NCI-H69 (cell line): ENCODE measurements at places on chromosomes 6 and 20.

- DNase-seq: peak; percentile 78
These were observed 15.9 kb upstream of the PTGIS start for GRCh38 chr20:49583669-49584417.

DNA sequence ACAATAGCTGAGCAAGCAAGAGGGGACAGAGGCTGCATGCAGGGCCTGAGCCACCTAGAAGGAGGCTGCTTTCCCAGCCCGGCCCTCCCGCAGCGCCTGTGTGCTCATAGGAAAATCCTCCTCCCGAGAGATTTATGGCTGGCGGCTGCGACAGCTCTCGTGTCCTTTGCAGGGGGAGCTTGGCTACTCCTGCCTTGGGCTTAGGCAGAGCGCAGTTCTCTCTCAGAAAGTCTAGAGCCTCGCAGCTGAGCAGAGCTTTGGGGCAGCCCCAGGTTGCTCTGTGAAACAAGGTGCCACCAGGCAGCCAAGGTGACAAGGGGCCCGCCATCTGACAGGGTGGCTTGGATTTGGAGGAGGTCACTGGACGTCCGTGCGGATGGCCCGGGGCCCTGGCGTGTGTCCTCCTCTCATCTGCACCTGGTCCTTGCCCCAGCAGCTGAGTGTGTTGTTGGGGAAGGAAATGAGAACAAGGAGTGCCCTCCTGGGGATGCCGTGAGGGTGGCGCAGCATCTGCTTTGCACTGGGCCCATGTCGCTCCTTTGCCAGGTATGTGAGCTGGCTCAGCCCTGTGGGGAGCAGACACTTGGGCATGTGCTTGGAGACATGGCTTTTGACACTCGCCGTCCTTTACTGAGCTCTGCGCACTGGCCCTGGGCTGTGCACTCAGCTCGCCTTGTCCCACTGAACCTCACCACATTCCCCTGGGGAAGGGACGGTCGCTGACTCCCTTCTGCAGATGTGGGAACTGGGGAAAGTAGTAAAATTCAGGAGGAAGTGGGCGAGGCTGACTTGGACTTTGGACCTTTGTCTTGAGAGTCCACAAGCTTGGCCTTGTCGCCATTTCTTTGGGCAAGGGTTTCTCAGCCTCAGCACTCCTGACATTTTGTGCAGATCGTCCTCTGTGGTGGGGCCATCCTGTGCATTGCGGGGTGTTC, 41.9 kb downstream of the EDN3 start:
- DNase-seq: peak; percentile 65

DNA sequence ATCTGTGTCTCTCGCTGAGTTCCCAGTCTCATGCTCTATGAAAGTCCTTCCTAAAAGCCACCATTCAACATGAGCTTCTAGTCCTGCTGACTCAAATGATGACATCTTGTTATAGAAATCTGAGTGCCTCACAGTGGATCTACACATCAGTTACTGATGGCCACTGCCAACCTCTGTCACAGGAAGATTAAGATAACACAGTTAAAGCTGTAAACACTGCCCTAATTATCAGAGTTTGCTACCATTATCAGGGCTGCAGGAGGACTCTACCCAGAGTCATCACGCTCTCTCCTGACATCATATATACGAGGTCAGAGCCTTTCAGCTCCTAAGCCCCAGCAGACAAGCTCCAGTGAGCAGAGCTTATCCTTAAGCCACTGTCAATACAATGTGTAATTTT, 63.2 kb downstream of the HIVEP2 start:
- DNase-seq: no peak

- no peak for DNase-seq
These were observed 23.1 kb downstream of the TRIM27 start for GRCh38 chr6:28900577-28901256.

DNA sequence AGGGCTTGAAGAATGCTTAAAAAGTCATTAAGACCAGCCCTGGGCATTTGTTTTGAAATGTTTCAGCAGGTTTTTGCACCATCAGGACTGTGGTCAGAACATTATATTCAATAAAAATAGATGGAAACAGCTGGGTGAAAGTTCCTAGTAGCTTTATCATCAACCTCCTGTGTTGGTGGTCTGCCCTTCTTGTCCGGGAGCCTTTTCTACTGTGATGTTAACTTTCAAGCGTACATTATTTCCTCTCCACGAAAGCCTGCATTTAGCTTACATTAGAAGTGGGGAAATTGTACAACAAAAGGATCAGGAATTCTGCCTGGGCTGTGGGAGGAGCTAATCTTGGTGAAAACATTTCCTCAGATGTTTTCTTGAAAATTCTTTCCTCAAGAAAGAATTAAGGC, 71.1 kb downstream of the LAMA4 start:
- no peak for DNase-seq

DNA sequence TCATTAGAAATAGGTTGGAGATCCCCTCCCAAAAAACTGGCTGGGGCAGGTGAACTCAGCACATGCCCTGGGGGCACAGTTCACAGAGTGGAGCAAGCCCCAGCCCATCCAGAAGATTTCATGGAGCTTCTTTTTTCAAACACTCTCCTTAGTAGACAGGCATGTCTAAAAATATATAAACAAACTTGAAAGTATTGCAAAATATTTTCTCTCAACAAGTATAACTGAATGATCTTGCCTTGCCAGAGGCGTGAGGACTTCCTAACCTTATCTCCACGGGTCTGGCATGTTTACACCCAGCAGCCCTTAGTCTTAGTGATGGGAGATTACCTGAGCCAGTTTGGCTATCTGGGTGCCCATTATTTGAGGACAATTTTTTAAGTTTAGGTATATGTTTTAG, 107.1 kb downstream of the QRSL1 start:
- no peak for DNase-seq

- no peak for DNase-seq
These were observed 121.3 kb upstream of the PHACTR1 start for GRCh38 chr6:12595161-12595811.

DNA sequence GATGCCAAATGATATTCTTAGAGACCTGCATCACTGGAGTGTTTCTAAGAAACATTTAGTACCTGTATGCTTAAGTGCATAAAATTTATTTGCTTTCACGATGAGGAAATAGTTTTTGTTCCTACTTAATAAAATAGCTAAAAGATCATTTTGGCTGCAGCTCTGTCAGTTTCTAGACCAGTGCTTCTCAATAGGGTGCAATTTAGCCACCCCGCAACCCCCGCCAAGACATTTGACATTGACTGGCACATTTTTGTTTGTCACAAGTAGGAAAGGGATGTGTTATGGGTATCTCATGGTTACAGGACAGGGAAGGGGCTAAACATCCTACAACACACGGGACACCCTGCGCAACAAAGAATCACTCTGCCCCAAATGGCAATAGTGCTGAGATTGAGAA, 335.7 kb upstream of the HSF2 start:
- DNase-seq: no peak

- DNase-seq: no peak
These were observed 233.4 kb upstream of the ID4 start for GRCh38 chr6:19603721-19604120.

- DNase-seq: peak; percentile 26
These were observed 84.7 kb upstream of the GCM1 start for GRCh38 chr6:53233309-53233708.

- peak; percentile 95 for DNase-seq
These were observed 77.6 kb upstream of the FYN start for GRCh38 chr6:111950661-111951496.
